ENCODE measurements at places on chromosomes 6 and 20. TPM values are rescaled to one million over a fixed set of nuclear protein-coding genes. Genes with fewer than 3 reads are reported as not detected.

- no peak for DNase-seq
Measured at GRCh38 chr6:86848986-86849385, 88.3 kb upstream of the HTR1E start.

DNA sequence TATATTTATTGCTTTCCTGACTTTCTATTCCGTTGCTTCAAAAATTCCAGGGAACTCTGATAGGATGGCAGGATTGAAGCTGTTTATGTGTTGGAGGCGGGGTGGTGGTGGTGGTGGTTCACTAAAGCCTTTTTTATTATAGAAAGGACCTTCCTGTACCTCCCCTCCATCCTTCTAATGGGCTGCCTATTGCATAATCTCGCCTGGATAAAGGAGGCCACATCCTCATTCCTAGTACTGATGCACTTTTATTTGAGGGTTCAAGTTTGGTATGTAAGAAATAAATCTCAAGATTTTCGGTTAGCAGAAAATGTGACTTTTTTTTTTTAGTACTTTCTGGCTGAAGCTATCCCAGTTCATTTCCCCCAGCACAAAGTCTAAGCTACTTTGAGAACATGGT lies 18.7 kb upstream of the CTAGE9 start:
- DNase-seq = no peak

- no peak for DNase-seq
Measured at GRCh38 chr6:52123251-52123650, 35.8 kb upstream of the PKHD1 start.

- no peak for DNase-seq
Measured at GRCh38 chr20:15986690-15987089, 586.6 kb downstream of the KIF16B start.

- no peak for DNase-seq
Measured at GRCh38 chr20:59730722-59731121, 126.4 kb downstream of the PHACTR3 start.

GRCh38 chr20:61739832-61740118 lies 325.9 kb downstream of the TAF4 start:
- no peak for DNase-seq

- no peak for DNase-seq
Measured at GRCh38 chr6:33297406-33297955, 1.3 kb downstream of the RGL2 start.

GRCh38 chr20:17572034-17572638 lies 2.3 kb downstream of the DSTN start:
- DNase-seq = no peak

The BMP5 gene
- not detected for total RNA-seq

The FAM83B gene
- total RNA-seq = not detected

The MUCL3 gene
- total RNA-seq = not detected

The PROCR gene
- total RNA-seq = 5.2 TPM

The HLA-C gene
- 187 TPM for total RNA-seq
